ENCODE measurements at places on chromosomes 4 and X.

- no peak for DNase-seq
Observed at GRCh38 chr4:88415982-88416381, 37.3 kb downstream of the HERC6 start.

- DNase-seq, result no peak
Observed at GRCh38 chrX:17579026-17579425, 158.3 kb upstream of the SCML1 start.

DNA sequence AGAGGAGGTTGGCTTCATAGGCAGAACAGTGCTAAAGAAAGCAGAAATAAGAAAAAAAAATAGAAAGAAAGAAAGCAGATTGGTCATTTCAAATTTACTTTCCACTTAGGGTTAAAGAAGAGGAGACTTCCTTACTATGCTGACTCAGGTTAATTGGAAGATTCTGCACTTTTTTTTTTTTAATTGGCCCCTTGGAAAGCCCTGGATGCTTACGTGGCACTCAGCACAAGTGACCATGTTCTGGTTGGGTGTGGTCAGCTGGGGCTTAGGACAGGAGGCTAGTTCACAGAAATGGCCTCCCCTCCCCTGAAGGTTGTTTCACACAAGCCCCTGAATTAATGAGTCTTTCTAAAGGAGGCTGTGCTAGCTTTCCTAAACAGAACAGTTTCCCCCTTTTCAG is 14.5 kb downstream of the MAGEA9B start:
- DNase-seq, result no peak

DNA sequence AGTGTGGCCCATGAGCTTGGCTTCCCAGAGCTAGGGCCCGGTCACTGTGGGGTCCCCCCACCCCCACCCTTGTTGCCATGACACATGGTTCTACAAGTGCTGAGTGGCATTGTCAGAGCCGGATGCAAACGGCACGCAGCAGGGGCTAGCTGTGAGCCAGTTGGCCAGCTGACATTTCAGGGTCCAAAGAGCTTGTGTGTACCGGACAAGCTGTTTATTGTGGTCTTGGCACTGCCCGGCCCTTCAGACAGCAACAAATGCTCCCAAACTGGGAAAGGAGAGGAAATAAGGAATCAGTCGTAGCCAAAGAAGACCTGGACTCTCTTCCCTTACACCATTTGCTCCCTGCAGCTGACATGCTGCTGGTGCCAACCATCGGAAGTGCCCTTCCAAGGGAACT is 36.8 kb downstream of the TSC22D3 start:
- no peak for DNase-seq

DNA sequence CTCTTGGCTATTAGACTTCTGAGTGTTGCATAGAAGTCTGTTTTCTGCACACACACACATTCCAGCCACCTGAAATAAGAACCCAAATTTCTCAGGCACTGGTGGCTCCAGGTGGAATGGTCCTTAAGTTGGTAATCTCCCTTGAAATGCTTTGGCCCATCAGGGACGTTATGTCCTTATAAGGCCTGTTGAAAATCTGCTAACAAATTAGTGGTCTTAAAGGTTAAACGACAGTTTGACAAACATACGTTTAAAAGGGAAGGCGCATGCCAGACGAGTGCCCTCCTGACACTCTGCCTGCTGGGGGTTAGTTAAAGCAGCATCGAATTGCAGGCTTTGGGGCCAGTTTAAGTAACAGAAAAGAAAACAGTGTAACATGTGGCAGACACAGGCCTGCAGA is 125.0 kb downstream of the TBX22 start:
- DNase-seq, result no peak

All from left renal cortex interstitium (tissue), 4 donors.